Activated CD4-positive, alpha-beta memory T cell treated with anti-CD3 and anti-CD28 coated beads, Interleukin-2, amount 10 ng/mL, durations not matched to agents 7 days and 5 days (primary cell): ENCODE measurements at places on chromosomes 3 and 15. TPM values are rescaled to one million over a fixed set of nuclear protein-coding genes. Genes with fewer than 3 reads are reported as not detected.

Gene MESP2
- total RNA-seq = not detected

Gene CPB1
- total RNA-seq = not detected

Gene LRRC34
- total RNA-seq = 6.0 TPM

GRCh38 chr3:84946240-84946639 lies 12.5 kb upstream of the CADM2 start:
- DNase-seq = no peak

GRCh38 chr3:137796993-137797392 lies 32.9 kb downstream of the SOX14 start:
- DNase-seq = no peak

DNA sequence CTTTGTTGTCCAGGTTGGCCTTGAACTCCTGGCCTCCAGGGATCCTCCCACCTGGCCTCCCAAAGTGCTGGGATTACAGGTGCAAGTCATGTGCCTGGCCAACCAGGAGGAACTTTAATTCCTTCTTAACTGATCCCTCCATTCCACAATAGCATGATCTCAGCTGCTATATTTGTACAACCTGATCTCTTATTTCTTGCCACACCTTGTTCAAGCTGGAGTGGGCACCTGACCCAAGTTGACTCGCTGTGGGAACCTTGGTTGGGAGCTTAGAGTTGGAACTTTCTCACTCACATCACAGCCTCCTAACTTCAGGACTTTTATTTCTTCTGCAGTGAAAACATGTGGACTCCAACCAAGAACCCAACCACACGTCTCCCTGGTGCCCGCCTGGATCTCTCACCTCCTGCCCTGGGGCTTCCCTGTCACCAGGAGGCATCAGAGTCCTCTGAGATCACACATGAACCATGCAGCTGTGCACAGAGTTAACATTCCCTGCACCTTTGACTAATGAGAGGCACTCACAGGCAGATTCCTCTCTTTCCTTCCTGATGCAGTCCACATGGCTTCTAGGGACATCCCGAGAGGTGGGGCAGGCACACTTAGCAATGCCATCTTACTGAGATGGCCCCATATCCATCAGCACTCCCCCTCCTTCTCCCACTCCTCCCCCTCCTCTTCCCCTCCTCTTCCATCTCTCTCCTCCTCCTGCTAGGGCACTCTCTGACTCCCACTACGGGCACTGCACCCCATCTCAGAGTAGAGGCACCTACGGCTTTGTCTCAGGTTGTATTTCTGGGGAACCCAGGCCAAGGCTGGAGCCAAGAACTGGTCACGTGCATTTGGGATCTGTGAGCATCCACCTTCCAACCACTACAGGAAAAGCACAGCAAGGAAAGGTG lies 9.7 kb upstream of the CYFIP1 start:
- no peak for DNase-seq
